ENCODE measurements at places on chromosomes 3 and 15. TPM values are rescaled to one million over a fixed set of nuclear protein-coding genes. Genes with fewer than 3 reads are reported as not detected.

ECE2 gene
- not detected for total RNA-seq

ATP13A5 gene
- not detected for total RNA-seq

PIF1 gene
- 50.0 TPM for total RNA-seq

DNA sequence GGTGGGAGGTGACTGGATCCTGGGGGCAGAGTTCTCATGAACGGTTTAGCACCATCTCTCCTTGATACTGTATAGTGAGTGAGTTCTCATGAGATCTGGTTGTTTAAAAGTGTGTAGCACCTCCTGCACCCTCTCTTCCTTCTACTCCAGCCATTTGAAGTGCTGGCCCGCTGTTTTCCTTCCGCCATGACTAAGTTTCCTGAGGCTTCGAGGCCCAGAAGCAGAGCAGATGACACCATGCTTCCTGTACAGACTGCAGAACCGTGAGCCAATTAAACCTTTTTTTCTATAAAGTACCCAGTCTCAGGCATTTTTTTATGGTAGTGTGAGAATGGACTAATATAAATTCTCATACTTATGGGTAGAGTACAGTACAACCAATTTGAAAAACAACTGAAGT lies 123.6 kb upstream of the BHLHE40 start:
- DNase-seq = no peak

GRCh38 chr3:127140501-127141460 lies 52.1 kb upstream of the PRR23E start:
- no peak for DNase-seq

GRCh38 chr15:29570948-29571791 lies 251.1 kb downstream of the TJP1 start:
- DNase-seq = peak; percentile 36

GRCh38 chr15:82936966-82937711 lies 15.4 kb downstream of the HOMER2 start:
- no peak for DNase-seq

- DNase-seq = peak; percentile 66
Measured at GRCh38 chr15:82966671-82967071, 14.2 kb upstream of the HOMER2 start.

GRCh38 chr3:174268586-174268985 lies 590.5 kb upstream of the NAALADL2 start:
- DNase-seq = no peak

DNA sequence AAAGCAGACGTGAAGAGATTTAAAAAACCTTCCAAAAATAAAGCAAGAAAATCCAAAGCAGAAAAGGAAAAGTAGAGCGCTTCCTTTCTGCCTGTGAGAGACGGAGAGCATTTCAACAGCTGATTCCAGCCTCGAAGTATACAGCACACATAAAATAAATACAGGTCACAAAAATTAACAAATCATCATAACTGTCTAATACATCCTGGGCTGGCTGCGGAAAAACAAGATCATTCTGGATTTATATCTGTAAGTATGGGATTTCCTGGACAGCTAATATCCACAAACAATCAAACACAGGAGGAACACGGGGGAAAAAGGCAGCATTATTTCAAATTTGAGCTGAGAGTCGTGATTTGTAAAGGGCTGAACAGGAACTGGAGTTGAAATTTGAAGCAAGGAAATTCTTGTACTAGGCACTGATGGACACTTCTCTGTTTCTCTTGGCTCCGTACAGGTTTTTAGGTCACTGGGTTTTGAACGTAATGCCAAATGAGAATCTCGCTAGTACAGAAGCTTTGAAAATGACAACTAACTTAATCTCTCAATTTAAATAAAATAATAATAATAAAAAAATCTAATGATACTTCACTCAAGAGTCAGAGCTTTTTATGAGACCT lies 577.7 kb downstream of the FOXP1 start:
- no peak for DNase-seq
